Inflammatory macrophage treated with lipopolysaccharide for 1 hour (primary cell): ENCODE measurements at places on chromosomes 11 and 22.

DNA sequence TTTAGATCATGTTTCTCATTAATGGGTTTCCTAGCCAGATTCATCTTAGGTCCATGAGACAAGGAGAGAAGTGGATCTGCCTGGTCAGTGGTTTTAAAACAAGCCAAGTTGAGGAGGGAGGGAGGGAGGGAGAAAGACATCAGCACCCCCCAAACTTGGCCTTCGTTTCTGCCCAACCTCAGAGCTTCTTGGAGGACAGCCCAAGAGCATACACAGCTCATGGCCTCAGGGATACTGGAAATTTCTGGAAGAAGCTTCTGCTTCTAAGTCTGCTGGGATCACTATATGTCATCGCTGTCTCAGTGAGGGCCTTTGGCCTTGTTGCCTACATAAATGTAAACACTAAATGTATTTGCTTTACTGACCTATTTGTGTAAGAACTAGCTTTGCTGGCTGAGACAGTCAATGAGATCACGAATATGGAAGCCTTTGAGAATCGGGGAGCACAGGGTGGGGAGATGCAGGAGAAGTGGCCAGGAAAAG lies 375.1 kb downstream of the BUD13 start:
- no peak for DNase-seq

DNA sequence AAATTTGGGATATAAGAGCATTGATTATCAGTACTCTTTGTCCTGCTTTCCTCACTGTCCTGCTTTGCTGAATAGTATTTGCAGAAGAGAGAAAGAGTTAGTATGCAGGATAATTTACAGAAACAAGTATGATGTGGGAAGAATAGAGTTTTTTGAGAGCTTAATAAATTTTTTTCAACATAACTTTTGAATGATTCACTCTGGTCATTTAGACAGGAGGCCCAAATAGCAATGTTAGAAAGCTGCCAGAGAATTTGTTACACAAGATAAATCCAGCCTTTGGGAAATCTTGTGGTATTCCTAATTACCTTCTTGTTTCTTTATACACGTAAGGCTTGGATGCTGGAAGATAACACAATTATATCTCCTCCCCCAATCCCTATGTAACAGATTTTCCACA lies 484.6 kb downstream of the CNTN5 start:
- DNase-seq = no peak

GRCh38 chr11:16867097-16867496 lies 128.7 kb downstream of the C11orf58 start:
- no peak for DNase-seq

- no peak for DNase-seq
Observed at GRCh38 chr11:6401464-6401863, 11.2 kb downstream of the SMPD1 start.

- DNase-seq = no peak
Observed at GRCh38 chr22:39789788-39790187, 103.8 kb downstream of the ENTHD1 start.

GRCh38 chr11:106281455-106282173 lies 204.2 kb downstream of the AASDHPPT start:
- DNase-seq = no peak

DNA sequence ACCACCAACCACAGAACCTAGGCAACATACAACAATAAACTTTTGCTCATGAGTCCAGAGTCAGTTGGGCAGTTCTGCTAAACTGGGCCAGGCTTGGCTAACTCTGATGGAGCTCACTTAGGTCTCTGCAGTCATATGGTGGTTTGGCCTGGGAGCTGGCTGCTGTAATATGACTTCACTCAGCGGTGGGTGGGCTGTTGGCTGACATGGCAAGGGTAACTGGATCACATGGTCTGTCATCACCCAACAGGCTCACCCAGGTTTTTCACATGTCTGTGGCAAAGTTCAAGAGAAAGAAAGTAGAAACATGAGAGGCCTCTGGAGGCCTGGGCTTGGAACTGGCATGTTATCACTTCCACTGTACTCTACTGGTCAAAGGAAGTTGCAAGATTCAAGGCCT lies 43.2 kb upstream of the CLMP start:
- DNase-seq = peak; percentile 44

DNA sequence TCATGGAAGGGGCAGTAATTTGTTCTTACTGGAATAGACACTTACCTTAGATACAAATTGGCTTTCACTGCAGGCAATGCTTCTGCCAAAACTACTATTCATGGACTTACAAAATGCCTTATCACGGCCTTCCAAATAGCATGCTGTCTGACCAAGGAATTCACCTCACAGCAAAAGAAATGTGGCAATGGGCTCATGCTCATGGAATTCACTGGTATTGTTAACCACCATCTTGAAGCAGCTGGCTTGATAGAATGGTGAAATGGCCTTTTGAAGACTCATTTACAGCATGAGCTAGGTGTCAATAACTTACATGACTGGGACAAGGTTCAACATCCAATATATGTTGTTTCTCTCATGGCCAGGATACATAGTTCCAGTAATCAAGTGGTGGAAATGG lies 21.9 kb downstream of the OR5B21 start:
- no peak for DNase-seq

DNA sequence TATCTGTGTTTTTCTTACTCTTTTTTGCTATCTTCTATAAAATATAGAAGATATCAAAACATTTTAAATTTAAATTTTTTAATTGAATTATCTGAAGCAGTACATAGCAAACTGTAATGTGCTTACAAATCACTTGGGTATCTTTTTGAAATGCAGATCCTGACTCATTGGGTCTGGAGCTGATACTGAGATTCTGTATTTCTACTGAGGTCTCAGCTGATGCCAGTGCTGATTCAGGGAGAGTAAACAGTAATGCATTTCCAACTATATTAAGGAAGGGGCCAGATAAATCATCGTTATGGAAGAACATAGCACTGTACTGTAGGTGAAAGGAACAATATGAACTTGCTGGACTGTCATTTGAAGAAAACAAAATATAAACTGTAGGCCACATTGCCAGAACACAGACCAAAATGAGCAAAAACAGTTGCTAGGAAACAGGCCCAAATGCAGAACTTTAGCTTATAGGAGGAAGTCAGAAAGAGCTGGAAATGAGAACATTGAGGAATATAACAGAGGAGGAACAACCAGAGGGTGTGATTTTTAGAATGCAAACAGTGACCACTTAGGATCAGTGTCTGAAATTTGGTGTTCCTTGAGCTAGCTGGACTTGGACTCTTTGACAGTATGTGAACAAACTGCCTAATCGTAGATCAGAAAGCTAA lies 3.3 kb downstream of the ARL14EP start:
- peak; percentile 56 for DNase-seq

DNA sequence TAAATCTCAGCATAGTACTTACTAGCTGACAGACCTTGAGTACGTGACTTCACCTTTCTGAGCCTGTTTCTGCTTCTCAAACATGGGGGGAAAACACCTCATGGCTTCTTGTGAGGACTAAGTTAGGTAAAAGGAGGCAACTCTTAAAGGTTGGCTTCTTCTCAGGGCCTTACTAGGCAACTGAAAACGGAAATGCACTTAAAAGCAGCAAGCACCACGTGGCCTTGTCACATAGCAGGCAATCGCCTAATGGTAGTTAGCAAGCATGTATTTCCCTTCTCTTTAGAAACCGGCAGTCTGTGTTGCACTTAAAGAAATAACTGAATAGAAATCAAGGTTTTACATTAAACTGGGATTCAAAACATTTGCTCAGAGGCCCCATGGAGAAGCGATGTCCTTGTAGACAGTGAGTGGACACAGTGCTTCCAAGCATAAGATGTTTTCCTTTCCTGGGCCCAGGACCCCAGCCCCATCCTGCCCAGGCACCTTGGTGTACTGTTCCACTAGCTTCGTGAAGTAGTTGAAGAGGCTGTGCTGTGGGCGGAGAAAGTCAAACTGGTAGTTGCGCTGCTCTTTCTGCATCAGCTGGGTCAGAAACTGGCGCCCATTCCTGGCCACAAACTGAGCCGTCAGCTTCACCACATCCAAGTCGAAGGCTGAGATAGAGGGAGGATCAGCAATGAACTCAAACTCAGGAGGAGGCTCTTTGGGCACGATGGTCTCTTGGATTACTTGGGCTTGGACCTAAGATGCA lies 12.1 kb downstream of the SF3A1 start:
- DNase-seq = no peak

DNA sequence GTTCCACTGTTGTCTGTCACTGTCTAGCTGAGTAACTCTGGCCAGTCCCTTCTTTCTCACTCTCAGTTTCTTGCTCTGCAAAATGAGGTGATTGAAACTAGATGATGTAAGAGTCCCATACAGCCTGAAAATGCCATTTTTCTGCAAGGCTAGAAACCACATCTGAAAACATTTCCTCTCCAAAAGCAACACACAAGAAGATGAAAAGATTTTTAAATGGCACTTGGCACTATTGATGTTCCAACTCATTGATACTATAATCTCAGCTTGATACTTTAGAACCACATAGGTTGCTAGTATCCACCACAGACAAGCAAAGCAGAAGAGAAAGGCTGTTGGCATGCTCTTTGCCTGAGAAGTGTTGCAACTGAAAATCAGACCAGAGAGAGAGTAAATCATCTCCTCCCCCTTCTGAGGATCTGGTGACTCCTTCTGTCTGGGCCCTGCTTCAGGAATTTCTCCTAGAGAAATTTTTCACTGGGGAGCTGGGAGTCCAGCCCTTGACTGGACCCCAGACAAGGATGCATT lies 1217.9 kb downstream of the LRRC4C start:
- DNase-seq = no peak

GRCh38 chr11:32420937-32421901 lies 14.1 kb downstream of the WT1 start:
- no peak for DNase-seq

DNA sequence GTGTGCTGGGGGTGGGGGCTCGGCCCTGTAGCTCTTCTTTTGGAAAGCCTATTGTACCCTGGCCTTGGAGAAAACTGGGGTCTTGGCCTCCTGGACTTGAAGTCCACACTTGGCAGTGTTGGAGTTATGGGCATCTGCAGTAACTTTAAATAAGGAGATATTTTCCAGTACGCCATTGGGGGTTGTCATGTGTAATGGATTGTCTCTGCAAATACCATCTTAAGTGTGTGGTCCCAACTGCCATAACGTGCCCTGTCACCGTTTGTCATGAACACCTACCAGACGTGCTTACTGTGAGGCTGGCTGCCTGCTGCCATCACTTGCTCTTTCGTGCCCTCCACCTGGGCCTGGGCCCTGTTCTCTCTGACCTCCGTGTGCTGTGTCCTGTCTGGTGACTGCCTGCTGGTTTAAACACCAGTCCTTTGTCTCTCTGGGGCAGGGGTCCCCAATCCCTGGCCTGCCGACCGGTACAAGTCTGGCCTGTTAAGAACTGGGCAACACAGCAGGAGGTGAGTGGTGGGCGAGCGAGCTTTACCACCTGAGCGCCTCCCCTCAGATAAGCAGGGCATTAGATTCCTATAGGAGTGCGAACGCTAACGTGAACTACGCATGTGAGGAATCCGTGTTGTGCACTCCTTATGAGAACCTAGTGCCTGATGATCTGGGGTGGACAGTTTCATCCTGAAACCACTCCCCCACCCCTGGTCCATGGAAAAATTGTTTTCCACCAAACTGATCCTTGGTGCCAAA lies 3.6 kb upstream of the ZDHHC8 start:
- no peak for DNase-seq

GRCh38 chr11:20451568-20451967 lies 64.1 kb downstream of the PRMT3 start:
- DNase-seq = peak; percentile 27

DNA sequence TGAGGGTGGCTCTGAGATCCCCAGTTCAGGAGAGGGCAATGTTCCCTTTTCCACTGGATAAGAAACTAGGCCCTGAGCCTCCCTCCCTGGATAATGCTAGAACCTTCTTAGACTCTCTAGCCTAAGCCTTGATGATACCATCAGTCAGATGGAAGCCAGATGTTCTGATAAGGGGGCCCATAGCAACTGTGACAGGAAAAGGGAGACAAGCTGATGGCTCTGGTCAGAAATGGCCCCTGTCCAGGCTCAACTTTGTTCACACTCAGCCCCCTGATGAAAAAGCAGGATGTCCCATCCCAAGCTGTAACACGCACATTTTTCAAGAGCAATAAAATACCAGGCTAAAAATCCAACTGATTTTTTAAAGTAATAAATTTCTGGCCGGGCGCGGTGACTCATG lies 7.2 kb upstream of the OAF start:
- DNase-seq = no peak
